ENCODE measurements at places on chromosomes 5 and 9.
A peak's percentile ranks its signal among the peaks of the same experiment; 100 is the strongest.

DNA sequence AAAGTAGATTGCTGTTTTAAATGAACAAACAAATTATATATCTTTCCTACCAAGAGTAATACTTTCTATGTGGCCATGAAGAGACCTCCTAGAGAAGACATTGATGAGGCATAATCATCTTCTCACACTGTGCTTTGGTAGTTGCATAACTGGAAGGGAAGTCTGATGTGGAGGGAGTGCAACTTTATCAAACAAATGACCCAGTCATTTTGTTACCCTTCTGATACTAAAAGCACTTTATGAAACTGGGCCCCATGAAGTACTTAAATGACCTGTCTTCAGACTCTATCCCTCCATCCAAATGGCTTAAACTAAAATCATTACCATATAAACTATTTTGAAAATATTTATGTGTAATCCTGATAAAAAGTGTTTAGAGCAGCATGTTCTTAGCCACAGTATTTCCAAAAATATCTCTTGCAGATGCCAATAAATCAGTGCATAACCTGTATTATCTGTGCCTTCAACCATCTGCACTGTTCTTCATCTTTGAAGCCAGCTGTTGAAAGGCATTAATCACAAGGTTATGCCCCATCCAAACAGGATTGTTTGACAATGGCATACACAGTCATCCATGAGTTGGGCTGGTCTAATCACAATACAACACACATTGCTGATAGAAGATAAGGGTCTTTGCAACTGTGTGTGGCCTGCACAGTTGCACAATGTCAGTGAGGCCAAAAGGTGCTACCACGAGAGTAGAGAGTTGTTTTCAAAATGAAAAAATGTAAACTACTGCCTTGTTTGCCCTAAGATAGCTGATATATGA, 31.9 kb upstream of the MIER3 start:
- no peak for DNase-seq
- H3K36me3 ChIP-seq, result no peaks in the 10 kb centered on the region
- H3K4me1 ChIP-seq, result no peaks in the 10 kb centered on the region
- no peak overlapping the region for H3K27ac ChIP-seq

GRCh38 chr5:150137168-150137957, 18.3 kb downstream of the PDGFRB start:
- no peaks in the 10 kb centered on the region for H3K36me3 ChIP-seq
- no peak overlapping the region for H3K4me3 ChIP-seq
- H3K27ac ChIP-seq, result peak overlapping the region; percentile 74
- H3K4me1 ChIP-seq, result peaks cover 23% of the 10 kb centered on the region
- H3K27me3 ChIP-seq, result no peaks in the 10 kb centered on the region

GRCh38 chr5:53087621-53088121, 21.9 kb downstream of the MOCS2 start:
- H3K4me1 ChIP-seq, result no peaks in the 10 kb centered on the region
- H3K36me3 ChIP-seq, result no peaks in the 10 kb centered on the region
- H3K27me3 ChIP-seq, result no peaks in the 10 kb centered on the region
- H3K4me3 ChIP-seq, result no peak overlapping the region

DNA sequence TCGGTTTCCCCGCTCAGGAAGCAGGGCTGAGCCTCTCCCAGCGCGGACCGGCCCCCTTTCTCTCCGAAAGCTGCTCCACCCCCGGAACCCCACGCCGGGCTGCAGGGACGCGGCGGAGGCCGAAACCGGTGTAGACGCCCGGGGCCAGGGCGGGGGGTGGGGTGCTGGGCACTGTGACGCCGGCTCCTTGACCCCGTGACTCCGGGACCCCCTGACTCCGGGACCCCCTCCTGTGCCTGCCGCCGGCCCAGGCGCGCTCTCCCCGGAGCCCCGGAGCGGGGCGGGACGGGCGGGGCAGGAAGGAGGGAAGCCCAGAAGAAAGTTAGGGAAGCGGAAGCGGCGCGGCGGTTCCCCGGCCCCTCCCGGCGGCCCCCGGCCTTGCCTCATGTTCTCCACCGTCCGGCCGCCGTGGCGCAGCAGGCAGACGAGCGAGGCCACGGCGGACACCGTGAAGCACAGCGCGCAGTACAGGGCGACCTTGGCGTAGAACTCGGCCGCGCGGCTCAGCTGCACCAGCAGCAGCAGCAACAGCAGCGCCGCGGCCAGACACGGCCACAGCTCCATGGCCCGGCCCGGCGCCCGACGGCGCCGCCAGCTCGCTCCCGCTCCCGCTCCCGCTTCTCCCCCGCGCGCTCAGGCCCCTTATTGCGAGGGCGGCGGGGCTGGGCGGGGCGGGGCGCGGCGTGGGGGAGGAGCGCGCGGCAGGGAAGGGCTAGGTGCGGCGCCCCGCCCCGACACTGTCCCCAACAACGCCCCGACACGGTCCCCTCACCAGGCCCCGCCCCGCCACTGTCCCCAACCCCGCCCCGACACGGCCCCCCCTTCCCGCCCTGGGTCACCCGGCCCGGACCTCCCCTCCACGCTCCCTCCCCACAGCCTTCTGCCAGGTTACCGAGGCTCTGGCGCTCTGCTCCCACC, at the start of gene AGPAT2:
AGPAT2 (minus strand) TSS at position 664 of the 918 bp plus-strand sequence; CDS start at position 564, 100 bp downstream.
- peak; percentile 76 for DNase-seq
- H3K4me1 ChIP-seq, result peaks cover 10% of the 10 kb centered on the region
- no peaks in the 10 kb centered on the region for H3K27me3 ChIP-seq
- peak within 1 kb of the TSS; percentile 69 for H3K27ac ChIP-seq
- peak within 1 kb of the TSS; percentile 76 for H3K4me3 ChIP-seq

DNA sequence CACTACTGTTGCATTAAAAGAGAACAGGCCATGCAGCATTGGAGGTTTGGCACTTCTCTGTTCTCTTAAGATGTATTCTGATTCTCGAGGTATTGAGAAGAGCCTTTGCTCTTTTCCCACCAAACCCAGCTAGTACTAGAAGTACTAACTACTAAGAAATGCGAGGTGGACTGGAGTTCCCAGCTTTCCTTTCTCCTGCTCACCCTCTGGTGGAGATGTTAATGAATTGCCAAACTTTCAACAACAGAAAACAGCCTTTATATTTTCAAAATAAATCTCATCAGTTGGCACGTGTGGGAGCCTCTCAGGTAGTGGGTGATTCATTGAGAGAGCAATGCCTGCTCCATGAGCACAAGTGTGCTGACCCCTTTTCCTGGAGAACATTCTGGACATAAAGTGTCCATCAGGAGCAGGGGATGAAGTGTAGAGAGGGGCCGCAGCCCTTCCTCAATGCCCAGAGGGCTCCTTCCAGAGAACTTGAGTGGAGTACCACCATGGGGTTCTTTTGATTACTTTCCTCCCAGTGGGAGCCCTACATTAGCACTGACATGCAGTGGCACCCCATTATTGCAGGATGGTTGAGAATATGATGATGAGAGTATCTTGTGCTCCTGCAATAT, 45.7 kb downstream of the TMEM174 start:
- no peak for DNase-seq
- H3K27ac ChIP-seq, result no peak overlapping the region

- no peak overlapping the region for H3K4me3 ChIP-seq
- no peak for DNase-seq
- no peak overlapping the region for H3K27ac ChIP-seq
- no peaks in the 10 kb centered on the region for H3K27me3 ChIP-seq
- no peaks in the 10 kb centered on the region for H3K4me1 ChIP-seq
These were observed 598.4 kb downstream of the ACTL7B start for GRCh38 chr9:108257382-108257781.

- H3K4me3 ChIP-seq, result no peak overlapping the region
- H3K27me3 ChIP-seq, result no peaks in the 10 kb centered on the region
These were observed 73.9 kb upstream of the TBC1D9B start for GRCh38 chr5:179981636-179982035.

- DNase-seq, result no peak
- H3K36me3 ChIP-seq, result no peaks in the 10 kb centered on the region
- no peak overlapping the region for H3K27ac ChIP-seq
- H3K4me1 ChIP-seq, result no peaks in the 10 kb centered on the region
These were observed 206.8 kb upstream of the ITGA1 start for GRCh38 chr5:52580921-52581320.

DNA sequence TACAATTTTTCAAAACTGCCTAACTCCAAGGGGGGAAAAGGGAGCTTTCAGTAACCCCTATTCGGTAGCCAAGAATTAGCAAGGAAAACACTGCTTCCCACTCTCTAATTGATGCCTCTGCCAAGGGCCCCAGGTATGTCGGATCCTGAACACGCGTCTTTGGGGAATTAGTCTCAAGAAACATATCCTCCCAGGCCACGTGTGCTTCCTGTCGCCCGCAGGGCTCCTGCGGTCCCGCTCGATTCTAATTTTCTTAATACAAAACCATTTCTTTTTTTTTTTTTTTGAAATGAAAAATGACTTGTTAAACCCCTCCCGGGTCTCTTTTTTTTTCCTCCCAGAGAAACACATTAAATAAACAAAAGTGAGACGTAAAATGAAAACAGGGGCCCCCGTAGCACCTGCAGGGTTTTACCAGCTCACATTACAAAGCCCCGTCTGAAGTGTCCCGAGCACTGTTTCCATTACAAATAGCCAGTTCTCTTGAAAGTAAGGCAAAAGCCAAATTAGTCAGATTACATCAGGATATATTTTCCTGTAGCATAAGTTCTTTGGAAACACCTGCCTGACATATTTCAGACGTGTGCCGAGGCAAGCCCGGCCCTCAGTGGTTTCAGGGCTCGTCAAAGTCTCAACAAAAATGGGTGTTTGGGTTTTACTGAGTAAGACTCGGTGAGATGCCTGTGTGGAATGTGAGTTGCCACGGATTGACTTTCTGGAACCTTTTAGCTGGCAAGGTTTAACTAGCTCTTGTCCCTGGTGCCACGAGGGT, 21.5 kb downstream of the SMIM23 start:
- H3K4me3 ChIP-seq, result no peak overlapping the region
- H3K27me3 ChIP-seq, result peaks cover 4% of the 10 kb centered on the region
- H3K4me1 ChIP-seq, result no peaks in the 10 kb centered on the region
- H3K36me3 ChIP-seq, result no peaks in the 10 kb centered on the region
- no peak for DNase-seq

GRCh38 chr5:35194635-35195471, 35.4 kb downstream of the PRLR start:
- no peak overlapping the region for H3K27ac ChIP-seq
- no peaks in the 10 kb centered on the region for H3K36me3 ChIP-seq
- no peak overlapping the region for H3K4me3 ChIP-seq
- no peaks in the 10 kb centered on the region for H3K4me1 ChIP-seq

- no peak for DNase-seq
- H3K36me3 ChIP-seq, result no peaks in the 10 kb centered on the region
- H3K27me3 ChIP-seq, result no peaks in the 10 kb centered on the region
- no peak overlapping the region for H3K27ac ChIP-seq
These were observed 69.2 kb upstream of the SH3GL2 start for GRCh38 chr9:17509701-17510100.

- no peaks in the 10 kb centered on the region for H3K4me1 ChIP-seq
- no peaks in the 10 kb centered on the region for H3K27me3 ChIP-seq
- no peak overlapping the region for H3K4me3 ChIP-seq
- H3K36me3 ChIP-seq, result no peaks in the 10 kb centered on the region
These were observed 190.5 kb downstream of the TTLL11 start for GRCh38 chr9:121902461-121903135.

- H3K4me3 ChIP-seq, result no peak overlapping the region
- no peak overlapping the region for H3K27ac ChIP-seq
- H3K36me3 ChIP-seq, result no peaks in the 10 kb centered on the region
- no peak for DNase-seq
- no peaks in the 10 kb centered on the region for H3K27me3 ChIP-seq
These were observed 14.0 kb upstream of the EGFL7 start for GRCh38 chr9:136648751-136649150.

Data from prostate gland (tissue), 2 donors.